ENCODE measurements at places on chromosomes 6 and 20.
A peak's percentile ranks its signal among the peaks of the same experiment; 100 is the strongest.

GRCh38 chr20:20683481-20684321 lies 28.7 kb downstream of the RALGAPA2 start:
- no peak for DNase-seq

GRCh38 chr20:17928633-17929311 lies 39.8 kb downstream of the SNX5 start:
- no peak for DNase-seq

GRCh38 chr6:36820700-36821580 lies 18.3 kb downstream of the CPNE5 start:
- DNase-seq, result no peak

DNA sequence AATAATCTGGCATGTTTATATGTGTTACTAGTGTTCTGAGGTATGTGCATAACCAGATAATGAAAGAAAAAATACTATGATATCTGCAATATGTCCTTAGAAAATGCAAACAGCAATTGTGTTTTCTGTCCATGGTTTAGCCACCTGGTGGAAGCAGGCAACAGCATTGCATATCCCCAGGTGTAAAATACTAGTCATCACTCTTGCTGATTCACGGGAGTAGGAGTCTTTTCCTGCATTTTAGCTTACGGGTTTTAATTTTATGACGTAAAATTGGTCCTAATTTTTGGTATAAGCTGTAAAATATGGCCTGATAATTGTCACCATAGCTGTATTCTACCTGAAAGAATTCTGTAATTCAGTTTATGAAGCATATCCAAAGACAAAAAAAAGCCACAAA lies 2.5 kb downstream of the RNF182 start:
- no peak for DNase-seq

GRCh38 chr6:30542915-30543314 lies 13.4 kb downstream of the GNL1 start:
- DNase-seq, result no peak

GRCh38 chr6:166603043-166603690 lies 16.7 kb upstream of the RAMACL start:
- no peak for DNase-seq

DNA sequence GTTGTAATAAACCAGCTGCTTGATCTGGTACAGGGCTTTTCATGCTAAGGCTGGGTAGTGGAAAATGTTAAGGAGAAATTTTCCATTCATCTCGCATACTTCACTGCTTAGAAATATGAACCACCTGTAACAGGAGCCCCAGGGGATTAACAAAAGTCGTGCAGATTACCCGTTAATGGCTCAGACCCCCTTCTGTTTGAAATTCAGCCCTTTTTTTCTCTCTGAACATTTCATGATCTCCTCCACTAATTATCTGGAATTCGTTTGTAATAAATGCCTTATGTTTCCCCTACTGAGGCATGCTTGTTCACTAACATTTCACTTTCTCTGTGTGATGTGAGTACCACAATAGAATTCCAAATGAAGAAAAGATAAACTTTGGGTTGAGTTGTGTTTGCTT lies 336.4 kb upstream of the HSF2 start:
- DNase-seq, result no peak

- no peak for DNase-seq
Measured at GRCh38 chr6:143507358-143508145, 4.0 kb downstream of the FUCA2 start.

DNA sequence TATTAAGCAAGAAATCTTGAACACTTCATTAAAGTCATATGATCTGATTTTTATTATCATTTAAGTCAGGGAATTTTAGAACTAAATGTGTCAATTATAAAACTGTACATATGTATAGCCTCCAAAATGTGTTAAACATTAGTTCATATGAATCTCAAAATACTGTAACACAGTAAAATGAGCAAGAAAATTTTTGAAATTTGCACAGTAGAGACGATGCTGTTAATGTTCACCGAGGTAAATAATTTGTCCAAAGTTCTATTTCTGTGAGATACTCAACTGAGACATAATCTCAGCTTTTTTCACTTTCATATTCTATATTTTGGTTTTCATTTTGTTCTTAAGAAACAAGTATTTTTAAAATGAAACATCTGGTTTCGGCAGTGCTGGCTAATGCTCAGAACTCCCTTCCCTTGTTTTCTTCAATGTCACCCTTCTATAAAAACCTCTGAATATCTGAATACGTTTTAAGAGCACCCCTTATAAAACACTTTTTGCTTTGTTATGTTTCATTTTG lies 353.1 kb downstream of the LAMA2 start:
- no peak for DNase-seq

GRCh38 chr20:64030371-64031134 lies 5.4 kb upstream of the C20orf204 start:
- DNase-seq, result no peak

GRCh38 chr20:24582373-24583168 lies 113.1 kb downstream of the SYNDIG1 start:
- DNase-seq, result no peak

GRCh38 chr6:29388533-29388932 lies 6.9 kb upstream of the OR12D2 start:
- DNase-seq, result no peak

DNA sequence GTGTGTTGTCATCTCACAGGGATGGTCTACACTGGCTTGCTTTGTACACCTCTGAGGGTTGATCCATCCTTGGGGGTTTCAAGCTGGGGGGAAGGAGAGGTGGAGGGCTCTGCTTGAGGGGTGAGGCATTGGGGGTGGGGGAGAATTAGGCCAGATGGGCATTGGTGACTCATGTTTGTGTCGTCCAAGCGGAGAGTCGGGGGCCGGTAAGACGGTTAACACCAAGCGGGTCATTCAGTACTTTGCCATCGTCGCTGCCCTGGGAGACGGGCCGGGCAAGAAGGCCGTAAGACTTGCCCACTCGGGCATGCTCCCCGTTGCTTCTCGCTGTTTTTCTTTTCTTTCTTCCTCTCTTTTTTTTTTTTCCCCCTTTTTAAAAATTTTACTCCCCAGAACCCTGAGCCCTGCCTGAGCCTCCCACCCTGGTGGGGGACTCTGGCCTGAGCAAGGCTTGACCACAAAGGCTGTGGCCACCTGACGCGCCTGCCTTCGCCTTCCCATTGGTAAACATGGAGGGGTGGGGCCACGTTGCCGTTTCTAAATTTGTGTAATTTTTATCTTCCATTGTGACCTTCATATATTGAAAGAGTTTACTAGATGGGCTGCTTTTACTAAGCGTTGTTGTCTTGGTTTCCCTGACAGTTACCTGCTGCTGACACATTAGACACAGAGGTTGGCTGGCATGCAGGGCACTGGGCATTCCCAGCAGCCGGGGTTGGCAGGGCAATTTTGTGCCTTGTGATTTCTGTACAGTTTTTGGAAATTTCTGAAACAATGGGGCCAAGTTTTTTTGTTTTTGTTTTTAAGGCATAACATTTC lies 26.8 kb downstream of the MYH7B start:
- no peak for DNase-seq

- no peak for DNase-seq
Measured at GRCh38 chr6:15462717-15463525, 199.9 kb downstream of the DTNBP1 start.

DNA sequence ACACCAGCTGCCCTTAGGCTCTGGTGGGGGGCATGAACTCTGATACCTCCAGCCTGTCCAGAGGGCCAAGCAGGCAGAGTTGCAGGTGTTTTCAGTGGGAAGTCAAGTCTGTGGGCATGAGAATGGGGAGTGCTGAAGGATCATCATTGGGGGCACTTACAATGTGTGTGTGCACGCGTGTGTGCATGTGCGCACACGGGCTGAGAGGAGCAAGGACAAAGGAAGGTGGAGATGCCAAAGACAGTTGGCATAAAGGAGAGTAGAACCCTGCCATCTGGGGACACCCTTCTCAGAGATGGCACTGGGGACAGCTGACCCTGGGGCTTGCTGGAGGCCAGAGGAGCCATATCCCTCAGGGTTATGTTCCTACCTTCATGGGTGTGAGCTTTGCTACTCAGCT lies 408.4 kb upstream of the CHD6 start:
- no peak for DNase-seq

GRCh38 chr6:102216232-102216631 lies 822.7 kb downstream of the GRIK2 start:
- no peak for DNase-seq

GRCh38 chr6:24149296-24149695 lies 23.3 kb downstream of the NRSN1 start:
- no peak for DNase-seq

DNA sequence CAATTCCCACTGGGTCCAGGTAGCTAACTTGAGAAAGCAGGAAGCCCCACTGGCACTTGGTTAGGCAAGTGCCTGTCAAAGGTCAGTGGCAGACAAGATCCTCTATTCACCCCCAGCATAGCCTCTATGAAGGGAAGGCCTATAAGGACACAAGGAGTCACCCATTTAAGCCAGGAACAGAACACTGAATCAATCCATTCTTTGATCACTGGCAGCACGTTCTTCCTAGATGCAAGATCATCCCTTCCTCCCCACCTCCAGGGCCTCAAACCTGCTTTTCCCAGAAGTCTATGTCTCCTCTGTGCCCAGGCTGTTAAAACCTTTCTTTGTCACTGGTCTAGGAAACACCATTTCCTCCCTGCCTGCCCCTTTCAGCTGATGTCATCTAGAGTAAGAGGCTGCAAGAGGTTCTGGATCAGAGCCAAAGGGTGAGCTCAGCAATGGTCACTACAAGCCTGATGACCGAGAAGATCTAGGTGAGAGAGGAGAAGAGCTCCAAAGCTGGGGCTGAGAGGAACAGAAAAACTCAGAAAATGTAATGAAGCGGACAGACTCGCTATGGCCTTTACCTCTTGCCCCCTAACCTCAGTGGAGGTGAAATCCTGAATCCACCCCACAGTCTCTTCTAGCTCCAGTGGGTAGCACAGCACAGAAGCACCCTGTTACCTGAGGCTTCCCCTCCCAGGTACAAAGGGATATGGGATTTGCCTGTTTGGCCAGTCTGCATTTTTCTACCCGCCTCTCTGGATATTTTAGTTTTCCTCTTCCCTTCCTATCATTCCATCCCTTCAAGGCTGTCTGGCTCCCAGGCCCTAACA lies 1.8 kb downstream of the GTPBP2 start:
- peak; percentile 90 for DNase-seq

DNA sequence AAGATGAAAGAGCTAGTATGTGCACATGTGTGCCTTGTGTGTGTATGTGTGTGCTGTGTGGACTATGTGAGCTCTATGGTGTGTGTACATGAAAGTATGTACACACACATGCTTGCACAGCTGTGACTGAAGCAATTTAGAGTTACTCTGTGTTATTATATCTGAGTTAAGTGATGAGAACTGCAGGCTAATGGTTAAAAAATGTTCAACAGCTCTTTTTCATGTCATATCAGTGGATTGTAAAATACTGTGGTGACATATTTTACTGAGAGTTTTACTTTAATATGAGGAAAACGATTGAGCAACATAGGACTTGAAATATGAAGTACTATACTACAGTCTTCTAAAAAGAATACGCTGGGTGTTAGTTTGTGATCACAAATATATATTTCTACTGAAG lies 195.7 kb upstream of the KCNK16 start:
- DNase-seq, result no peak

All from SHP77 (cell line).